ENCODE measurements at places on chromosomes 2 and 18.

DNA sequence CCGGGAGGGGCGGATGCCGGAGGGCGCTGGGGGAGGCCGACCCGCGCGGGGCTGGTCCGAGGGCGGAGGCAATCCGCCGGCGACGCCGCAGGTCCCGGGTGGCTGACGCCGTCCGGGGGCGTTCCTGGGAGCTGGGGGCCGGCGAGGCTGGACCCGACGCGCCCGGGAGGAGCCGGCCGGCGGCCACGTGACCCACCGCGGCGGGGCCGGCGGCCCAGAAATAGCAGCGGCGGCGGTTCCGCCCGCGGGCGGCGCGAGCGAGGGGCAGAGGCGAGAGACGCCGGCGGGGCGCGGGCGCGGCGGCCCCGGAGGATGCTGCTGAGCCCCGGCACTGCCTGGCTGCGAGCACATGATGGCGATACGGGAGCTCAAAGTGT lies at the start of gene RAB31:
Gene RAB31 (plus strand): TSS at position 245 of the 377 bp plus-strand sequence. CDS start 105 bp downstream, at position 350.
- no peak for DNase-seq

- DNase-seq: no peak
These were observed 38.7 kb downstream of the MCFD2 start for GRCh38 chr2:46876741-46877384.

GRCh38 chr2:24912523-24912922 lies 7.5 kb downstream of the ADCY3 start:
- DNase-seq: no peak

- no peak for DNase-seq
These were observed 782 bp downstream of the COL6A3 start for GRCh38 chr2:237412988-237413776.

- peak; percentile 43 for DNase-seq
These were observed at the start of gene GPR35 for GRCh38 chr2:240624950-240625621. GPR35 (plus strand) TSS chr2:240625480; CDS start chr2:240629953, 4,473 bp downstream.

GRCh38 chr2:200496696-200497095 lies 13.2 kb downstream of the KCTD18 start:
- no peak for DNase-seq

GRCh38 chr18:74264303-74265020 lies 27.3 kb downstream of the CYB5A start:
- no peak for DNase-seq

- DNase-seq: no peak
These were observed 990.9 kb upstream of the ACVR2A start for GRCh38 chr2:146853741-146854444.

GRCh38 chr2:164084066-164084465 lies 348.3 kb upstream of the FIGN start:
- no peak for DNase-seq

DNA sequence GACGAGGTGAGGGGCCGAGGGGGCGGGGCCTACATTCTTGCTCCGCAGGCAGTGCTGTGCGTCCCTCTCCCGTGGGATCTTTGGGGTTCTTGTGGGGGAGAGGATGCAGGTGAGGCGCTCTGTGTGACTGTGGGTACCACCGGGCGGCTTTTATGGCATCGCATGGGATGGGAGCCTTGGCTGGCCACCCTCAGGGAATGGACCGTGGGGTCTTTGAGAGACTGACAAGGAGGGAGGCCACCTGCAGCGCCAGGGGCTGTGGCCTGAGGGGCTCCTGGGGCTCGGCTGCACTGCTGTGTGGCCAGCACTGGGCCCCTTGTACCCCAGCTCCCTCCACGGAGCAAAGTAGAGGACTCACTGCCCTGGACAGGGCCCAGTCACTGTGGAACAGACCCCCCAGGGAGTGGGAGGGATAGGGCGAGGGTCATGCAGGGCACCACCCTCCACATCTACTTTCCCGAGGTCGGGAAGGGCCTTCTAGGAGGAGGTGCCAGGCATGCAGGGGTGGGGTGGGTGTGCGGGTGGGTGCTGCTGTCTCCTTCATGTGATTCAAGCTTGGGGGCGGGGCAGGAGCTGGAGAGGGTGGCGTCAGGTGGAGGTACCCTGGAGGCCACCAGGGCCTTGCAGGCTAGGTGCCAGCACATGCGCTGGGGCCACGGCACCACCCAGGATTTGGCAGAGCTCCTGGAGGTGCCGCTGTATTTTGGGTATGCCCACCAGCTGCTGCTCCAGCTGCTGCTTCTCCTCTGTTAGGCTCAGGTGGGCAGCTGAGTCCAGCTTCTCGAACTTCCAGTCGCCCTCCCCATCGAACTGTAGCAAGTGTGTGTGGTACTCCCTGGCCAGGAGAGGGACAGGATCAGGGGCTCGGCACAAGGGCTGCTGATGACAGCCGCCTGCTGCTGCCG lies 1072.4 kb downstream of the RPIA start:
- DNase-seq: no peak

- no peak for DNase-seq
These were observed 344.2 kb downstream of the ERBB4 start for GRCh38 chr2:212194396-212194795.

- peak; percentile 5 for DNase-seq
These were observed 411.0 kb upstream of the GYPC start for GRCh38 chr2:126244937-126245336.

DNA sequence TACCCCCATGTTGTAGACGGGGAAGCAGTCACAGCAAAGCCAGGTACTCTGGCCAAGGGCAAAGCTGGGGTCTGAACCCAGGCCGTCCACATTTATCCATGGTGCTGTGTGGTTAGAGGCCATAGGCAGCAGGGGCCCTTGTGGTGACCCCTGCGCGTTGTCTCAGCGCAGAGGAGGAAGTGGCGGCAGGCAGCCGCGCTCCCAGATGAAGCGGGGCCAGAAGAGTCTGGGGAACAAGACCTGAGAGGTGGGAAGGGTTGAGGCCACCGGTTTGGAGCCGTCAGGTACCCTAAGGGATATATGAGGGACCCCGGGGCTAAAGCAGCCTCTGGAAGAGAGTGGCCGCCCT lies 770 bp downstream of the ZNF396 start:
- no peak for DNase-seq

GRCh38 chr2:28231110-28231631 lies 161.5 kb upstream of the FOSL2 start:
- no peak for DNase-seq
